Adrenal gland (tissue), 19 donors: ENCODE measurements at places on chromosomes 13 and 19. TPM values are rescaled to one million over a fixed set of nuclear protein-coding genes. Genes with fewer than 3 reads are reported as not detected.

Gene CYP2F1
- not detected for total RNA-seq

- peaks cover 37% of the 10 kb centered on the region for H3K4me1 ChIP-seq
- no peak overlapping the region for H3K4me3 ChIP-seq
- peak overlapping the region; percentile 85 for H3K27ac ChIP-seq
- no peak for DNase-seq
- no peaks in the 10 kb centered on the region for H3K27me3 ChIP-seq
- H3K36me3 ChIP-seq = no peaks in the 10 kb centered on the region
Measured at GRCh38 chr13:108917581-108917980, 288.2 kb downstream of the MYO16 start.

DNA sequence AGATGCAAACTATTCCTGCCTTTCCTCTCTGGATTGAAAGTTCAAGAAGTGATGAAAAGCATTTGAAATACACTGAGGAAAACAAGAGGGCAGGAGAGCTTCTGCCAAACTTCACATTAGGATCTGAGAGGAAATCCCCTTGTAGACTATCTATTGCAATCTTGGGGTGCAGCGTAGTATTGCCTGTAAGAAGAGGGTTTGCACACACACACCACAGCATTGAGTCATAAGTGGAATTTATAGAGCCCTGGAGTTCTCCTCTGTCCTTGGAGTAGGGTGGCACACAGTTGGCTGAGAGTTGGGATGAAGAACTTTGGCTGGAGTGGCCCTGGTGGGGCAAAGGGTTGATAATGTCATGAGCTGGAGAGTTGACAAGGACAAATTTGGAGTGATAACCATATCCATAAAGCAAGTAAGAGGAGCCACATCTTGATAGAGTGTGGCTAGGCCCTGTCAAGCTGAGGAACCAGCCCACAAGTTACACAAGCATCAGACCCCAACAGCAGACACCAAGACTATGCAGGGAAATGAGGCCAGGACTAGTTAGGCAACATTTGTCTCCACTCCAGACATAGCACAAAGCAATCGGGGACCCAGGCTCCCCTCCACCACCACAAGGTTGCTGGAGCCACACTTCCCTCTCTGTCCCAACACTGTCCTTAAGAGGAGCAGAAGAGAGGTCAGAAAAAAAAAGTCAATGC is 520.9 kb downstream of the KLF5 start:
- no peaks in the 10 kb centered on the region for H3K4me1 ChIP-seq
- H3K36me3 ChIP-seq = no peaks in the 10 kb centered on the region
- no peaks in the 10 kb centered on the region for H3K27me3 ChIP-seq
- no peak for DNase-seq

- no peaks in the 10 kb centered on the region for H3K36me3 ChIP-seq
- no peak overlapping the region for H3K27ac ChIP-seq
- H3K27me3 ChIP-seq = no peaks in the 10 kb centered on the region
- no peak for DNase-seq
- no peak overlapping the region for H3K4me3 ChIP-seq
- no peaks in the 10 kb centered on the region for H3K4me1 ChIP-seq
Measured at GRCh38 chr19:28583713-28584112, 629.2 kb downstream of the UQCRFS1 start.

Gene SYNGR4
- not detected for total RNA-seq
